Putamen (tissue), 1 donor: ENCODE measurements at places on chromosomes 4 and X.

DNA sequence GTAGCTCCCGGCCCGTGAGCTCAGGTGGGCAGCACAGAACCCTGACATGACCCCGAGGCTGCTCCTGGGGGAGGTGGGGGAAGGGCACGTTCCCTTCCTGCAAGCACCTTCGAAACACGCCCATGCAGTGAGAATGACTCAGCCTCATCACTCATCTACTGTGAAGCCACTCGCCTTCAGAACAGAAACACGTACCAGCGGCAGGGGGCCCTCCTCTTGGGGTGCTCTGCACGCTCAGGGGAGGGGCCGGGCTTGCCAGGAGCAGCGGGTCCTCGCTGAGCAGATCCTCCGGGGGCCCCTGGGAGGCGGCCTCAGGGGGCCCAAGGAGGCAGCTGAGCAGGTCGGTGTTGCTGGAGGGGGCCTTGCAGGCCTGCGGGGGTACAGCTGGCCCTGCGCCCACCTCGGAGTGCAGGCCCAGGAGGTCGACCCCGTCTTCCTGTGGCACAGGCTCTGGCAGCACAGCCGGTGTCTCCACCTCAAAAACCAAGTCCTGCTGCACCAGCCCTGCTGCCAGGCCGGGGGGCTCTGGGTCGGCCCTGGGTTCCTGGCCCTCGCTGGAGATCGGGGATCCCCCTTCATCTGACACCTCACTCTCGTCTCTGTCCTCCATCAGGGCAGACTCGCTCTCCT, 40.9 kb upstream of the CPLX1 start:
- peak; percentile 72 for DNase-seq

GRCh38 chr4:12145768-12146167, 717.1 kb upstream of the HS3ST1 start:
- DNase-seq, result peak; percentile 49

- DNase-seq, result no peak
Measured at GRCh38 chrX:46236411-46236810, 308.8 kb downstream of the ZNF674 start.

DNA sequence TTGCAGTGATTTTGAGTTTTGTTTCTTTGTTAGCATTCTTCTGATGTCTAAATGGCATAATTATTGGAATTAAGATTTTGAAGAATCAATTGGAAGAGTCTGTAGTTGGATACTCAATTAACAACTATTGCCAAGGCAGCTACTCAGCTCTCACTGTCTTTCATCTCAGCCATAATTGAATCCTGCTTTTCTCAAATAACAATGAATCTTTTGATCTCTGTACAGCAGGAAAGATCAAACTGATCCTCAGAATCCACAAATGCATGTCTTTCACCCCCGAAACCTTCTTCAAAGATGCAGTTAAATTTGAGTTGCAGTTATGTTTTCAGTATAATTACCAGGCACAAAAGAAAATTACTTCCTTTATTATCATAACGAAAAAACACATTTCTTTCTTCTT, 86.2 kb downstream of the MAD2L1 start:
- no peak for DNase-seq

DNA sequence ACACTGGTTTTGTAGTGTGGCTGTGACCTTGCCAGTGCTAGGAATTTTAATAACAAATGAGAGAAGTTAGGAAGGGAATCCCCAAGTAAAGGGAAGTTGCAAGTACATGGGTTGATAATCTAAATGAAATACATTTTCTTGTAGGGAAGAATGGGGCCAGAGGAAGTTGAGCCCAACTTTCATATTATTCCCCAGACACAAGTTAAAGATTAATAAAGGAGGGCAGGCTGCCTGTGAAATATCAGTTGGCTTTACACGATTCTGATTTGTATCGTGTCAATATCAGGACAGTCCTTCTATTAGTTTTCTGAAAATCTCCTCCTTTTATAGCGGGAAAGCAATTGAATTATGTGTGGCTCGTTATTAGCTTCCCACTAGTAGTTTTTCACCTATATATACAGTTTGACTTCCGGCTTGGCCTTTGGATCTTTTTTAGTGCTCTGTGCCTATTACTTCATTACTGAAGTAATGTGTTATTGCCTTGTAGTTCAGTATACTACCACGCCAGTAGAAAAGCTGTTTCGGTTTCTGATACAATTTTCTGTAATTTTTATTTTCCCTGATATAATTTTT, 1.7 kb downstream of the PDLIM5 start:
- peak; percentile 2 for DNase-seq

DNA sequence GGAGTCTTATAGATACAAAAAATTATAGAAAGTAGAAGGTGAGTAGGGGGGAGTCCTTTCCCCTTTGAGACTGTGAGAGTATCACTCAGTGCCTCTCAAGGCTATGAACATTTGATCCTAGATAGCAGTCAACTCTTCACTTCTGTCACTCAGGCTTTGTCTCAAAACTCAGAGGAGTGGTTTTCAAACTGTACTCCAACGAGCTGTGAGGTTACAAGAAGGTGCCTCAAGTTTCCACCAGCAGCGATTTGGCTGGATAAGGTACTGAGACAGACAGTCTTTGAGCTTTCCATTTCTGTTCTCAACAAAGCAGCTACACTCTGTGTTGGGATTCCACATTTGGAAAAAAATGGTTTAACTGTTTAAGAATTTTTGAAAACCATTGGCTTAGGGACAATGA, 48.0 kb upstream of the NDST3 start:
- DNase-seq, result no peak

DNA sequence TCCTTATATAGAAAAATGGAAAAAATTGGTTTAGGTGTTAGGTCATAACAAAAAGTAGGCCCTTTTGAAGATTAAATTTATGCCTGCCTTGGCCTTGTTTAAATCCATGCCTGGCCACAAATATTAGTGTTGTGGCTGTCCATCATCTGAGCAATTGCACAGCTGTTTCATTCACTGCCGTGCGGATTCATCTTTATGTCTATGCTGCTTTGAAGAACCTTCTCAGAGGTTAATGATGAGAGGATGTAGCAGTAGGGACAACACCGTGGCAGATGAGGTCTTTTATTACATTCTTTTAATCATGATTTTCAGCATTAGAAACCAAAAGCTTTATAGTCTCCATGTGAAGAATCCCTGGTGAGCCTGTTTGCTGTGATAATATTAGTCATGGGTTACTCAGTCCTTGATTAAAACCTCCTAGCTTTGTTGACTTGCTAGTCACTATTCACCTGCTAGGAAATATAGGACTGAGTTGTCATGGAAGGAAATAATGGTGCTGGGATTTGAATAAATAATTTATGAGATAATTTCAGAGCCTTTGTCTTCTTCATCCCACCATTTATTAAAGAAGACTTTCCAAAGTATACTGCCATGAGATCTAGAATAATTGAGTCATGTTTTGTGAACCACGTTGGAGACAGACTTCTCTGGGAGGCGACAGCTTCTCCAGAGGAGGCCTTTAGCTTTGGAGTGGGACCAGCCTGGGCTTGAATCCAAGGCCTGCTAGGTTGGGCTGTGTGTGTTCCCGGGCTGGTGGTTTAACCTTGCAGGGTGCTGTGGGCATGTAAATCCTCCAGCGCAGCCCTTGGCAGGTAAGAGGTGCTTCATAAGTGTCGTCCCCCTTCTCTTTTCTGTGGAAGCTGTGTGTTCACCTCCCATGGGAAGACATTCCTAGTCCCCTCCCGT, 53.5 kb downstream of the PTTG2 start:
- no peak for DNase-seq

DNA sequence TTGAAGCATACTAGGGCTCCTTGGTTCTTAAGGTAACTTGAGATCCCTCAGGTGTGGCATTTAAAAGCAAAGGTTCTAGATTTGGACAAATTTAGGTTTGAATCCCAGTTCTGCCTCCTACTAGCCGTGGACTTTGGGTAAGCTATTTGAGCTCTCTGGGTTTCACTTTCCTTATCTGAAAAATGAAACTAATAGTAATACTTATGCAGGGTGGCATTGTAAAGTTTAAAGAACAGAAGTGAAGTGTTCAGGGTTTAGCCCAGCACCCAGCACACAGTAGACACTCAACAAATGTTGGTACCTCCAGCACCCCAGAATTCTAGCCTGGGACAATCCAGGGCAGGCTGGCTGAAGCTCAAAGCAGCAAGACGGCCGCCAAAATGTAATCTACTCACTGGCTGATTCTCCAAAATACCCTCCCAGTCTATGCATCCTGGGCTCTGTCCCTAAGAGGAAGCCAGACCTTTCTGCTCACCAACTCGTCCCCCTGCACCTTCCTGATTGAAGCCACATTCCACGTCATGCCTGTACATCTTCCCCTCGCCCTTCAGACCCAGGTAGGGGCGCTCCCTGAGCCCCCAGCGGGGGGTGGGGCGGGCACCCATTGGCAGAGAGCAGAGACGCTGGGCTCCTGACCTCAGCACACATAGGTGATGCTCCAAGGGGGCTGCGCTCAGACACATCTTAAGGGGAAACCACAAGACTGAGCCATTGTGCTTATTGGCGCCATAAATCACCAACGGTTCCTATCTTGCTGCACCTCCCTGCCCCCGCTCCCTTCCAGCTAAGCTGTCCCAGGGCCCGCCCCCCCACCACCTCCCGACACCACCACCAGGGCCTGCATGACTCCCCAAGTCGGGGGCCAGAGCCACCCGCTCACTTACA, 160.6 kb downstream of the BCOR start:
- DNase-seq, result no peak

DNA sequence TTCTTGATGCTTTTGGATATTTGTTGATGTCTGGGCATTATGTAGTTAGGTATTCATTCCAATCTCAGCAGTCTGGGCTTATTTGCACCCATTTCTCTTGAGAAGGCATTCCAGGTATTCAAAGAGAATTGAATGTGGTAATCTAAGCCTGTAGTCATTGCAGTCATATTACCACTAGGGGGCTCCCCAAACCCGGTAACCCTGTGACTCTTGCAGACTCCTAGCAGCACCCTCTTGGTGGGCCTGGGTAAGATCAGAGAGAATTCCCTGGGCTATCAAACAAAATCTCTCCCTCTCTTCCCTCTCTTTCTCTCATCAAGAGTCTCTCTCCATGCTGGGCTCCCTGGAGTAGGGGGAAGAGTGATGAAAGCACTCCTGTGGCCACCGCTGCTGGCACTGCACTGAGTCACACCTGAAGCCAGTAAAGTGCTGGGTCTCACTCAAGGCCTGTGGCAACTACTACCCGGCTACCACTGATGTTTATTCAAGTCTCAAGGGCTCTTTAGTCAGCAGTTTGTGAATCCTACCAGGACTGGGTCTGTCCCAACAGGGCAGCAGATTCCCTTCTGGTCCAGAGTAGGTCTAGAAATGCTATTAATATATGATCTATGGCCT, 187.7 kb upstream of the NUDT10 start:
- DNase-seq, result peak; percentile 0

- no peak for DNase-seq
Measured at GRCh38 chr4:42412251-42412650, 15.0 kb downstream of the SHISA3 start.

- peak; percentile 57 for DNase-seq
Measured at GRCh38 chr4:150867148-150867547, 147.9 kb downstream of the LRBA start.

DNA sequence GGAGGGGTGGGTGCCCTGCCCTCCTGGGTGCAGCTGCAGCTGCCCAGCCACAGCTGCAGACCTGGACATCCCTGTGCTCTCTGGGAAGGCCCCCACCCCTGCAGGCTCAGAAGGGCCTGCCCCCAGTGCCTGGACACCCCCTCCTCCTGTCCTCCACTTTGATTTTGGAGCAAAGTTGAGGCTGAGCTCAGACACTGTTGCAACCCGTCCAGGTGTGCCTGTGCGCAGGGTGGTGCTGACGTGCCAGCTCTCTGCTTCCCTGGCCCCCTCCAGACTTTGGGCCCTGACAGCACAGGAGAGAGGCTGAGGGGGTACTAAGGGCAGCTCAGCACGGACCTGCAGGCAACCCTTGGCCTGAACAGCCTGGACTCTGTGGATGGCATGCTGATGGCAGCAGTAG, 750.3 kb downstream of the ARAP2 start:
- no peak for DNase-seq

GRCh38 chr4:75254745-75255144, 259.5 kb downstream of the RCHY1 start:
- no peak for DNase-seq

DNA sequence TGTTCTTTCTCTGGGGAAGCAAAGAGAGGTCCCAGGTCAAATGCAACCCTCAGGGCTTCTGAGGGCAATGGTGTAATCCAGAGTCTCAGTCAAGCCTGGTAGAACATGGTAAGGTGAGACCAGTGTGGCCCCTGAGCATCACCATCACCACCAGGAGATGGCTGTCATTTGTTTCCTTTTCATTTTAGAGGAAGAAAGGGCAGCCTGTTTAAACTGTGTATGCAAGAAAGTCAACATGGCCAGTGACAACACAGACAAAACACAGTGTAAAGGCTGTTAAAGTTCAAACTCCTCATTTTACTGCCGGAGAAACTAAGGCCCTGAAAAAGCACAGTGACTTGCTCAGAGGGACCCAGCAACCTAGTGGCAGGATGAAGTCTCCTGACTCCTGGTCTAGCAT, 2.0 kb upstream of the EDA start:
- no peak for DNase-seq

- DNase-seq, result no peak
Measured at GRCh38 chr4:42904986-42905385, 12.5 kb downstream of the GRXCR1 start.

- no peak for DNase-seq
Measured at GRCh38 chr4:25783126-25783525, 79.7 kb downstream of the SEL1L3 start.

DNA sequence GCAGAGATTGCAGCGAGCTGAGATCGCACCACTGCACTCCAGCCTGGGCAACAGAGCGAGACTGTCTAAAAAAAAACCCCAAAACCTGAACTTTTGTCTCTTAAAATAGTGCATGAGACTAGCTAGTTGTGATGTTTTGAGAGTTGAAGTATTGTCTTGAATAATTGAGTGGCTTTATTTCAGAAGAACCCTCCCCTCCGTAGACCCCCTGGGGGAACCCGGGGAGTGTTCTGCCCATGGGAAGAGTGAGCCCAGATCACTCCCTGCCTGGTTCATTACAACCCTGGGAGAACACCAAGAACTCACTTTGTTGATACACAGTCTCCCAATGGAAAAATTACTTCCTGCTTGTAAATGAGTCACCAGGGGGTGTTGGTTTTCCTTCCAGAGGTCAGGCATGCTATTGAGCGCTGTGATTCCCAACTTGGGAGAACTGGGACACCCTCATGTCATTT, 65.3 kb upstream of the SHISA3 start:
- no peak for DNase-seq

GRCh38 chrX:45952030-45952429, 593.2 kb downstream of the ZNF674 start:
- no peak for DNase-seq
